ENCODE measurements at places on chromosomes 7 and 10.

GRCh38 chr10:116490028-116490662 lies 55.6 kb upstream of the PNLIP start:
- no peak for DNase-seq

GRCh38 chr10:80498833-80499741 lies 38.6 kb upstream of the SH2D4B start:
- DNase-seq, result peak; percentile 80

DNA sequence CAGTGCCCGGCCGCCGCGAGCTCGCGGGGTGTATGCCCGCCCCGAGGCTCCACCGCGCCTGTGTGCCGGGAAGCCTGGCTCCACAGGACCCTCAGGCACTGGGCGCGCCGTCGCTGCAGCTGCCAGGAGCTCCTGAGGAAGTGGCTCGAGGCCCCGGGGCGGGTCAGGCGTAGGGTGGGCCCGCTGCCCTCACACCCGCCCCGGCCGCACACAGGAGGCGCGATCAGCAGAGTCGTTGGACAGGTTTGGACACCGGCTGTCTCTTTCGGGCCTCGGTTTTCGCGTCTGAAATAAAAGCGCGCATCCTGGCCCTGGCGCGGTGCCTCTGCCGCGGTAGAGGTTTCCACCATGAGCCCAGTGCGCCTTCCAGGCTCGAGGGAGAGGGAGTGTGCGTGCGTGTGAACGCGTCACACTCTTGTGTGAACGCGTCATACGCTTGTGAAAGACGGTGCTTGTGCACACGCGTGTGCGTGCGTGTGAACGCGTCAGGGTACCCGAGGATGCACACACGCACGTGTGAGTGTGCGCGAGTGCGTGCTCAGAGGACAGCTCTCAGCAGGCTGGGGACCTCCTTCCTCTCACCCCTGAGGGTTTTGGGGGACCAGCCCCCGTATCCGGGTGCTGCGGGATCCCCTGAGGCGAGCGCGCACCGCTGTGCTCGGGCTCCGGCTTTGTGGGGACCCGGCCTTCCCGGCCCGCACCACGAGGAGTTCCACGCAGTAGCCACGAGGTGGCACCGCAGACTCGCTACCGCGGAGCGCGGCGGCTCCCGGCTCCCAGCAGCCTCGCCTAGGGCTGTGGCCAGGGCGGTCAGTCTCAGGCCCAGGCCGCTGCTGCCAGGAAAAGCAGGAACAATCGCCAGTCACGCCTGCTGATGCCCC lies 83.8 kb downstream of the BMS1 start:
- DNase-seq, result peak; percentile 59

GRCh38 chr7:21617916-21618390 lies 75.1 kb downstream of the DNAH11 start:
- DNase-seq, result no peak

GRCh38 chr10:11424456-11425295 lies 186.8 kb downstream of the USP6NL start:
- DNase-seq, result no peak

DNA sequence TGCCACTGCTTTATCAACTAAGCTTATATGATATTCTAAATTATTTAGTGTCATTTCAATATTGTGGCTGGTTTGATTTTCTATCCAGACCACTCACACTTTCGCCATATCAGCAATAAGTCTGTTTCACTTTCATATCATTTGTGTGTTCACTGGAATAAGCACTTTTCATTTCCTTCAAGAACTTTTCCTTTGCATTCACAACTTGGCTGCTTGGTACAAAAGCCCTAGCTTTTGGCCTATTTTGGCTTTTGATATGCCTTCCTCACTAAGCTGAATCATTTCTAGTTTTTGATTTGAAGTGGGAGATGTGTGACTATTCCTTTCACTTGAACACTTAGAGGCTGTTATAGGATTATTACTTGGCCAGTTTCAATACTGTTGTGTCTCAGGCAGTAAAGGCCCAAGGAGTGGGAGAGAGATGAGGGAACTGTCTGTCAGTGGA lies 120.9 kb upstream of the NAMPT start:
- no peak for DNase-seq

- no peak for DNase-seq
Measured at GRCh38 chr10:8034466-8035005, 20.0 kb upstream of the GATA3 start.

GRCh38 chr7:140881507-140882228 lies 43.1 kb downstream of the BRAF start:
- DNase-seq, result no peak

DNA sequence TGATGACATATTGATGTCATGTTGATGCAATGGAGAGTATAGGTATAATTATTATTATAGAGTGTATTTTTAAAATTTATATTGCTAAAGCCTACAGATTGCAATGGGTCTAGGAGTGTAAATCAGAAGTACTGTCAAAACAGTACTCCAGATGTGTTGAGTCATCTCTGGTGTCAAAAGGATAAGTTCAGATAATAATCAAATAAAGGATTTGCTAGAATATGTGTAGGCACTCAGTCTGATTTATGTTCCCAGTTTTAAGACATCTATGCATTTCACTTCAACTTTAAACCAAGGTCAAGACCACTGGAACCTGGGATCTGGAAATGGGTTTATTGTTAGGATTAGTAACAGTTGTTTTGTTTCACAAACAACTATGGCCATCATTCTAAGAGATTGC lies 342.3 kb upstream of the BMPER start:
- DNase-seq, result no peak

DNA sequence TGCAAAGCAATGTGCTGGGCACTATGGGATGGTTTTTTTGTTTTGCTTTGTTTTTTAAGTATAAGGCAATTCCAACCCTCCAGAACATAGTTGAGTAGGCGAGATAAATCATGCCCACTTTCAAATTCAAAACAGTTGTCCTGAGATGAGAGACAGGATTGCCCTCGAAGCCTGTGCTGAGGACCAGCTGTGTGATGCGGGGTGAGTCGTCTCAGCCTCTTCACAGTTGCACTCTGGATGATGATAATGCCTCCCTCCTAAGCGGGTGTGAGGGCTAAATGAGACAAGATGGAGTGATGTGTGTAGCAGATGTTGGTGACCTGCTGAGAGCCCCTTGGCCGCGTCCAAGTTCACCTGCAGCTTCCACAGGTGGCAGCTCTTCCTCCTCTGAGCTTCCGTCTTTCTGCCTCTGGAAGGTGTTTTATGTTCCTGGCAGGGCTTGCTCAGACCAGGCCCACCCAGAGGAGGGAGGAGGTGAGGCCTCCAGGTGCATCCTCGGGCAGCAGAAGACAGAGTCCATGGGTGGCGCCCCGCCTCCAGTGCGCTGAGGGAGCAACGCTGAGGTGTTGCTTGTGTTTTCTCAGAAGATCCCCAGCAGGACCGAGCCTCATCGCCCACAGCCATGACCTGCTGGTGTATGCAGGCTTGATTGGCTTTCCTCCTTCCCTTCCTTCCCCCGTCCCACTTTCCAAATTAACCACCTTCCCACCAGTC lies 30.6 kb downstream of the ECHDC3 start:
- no peak for DNase-seq

DNA sequence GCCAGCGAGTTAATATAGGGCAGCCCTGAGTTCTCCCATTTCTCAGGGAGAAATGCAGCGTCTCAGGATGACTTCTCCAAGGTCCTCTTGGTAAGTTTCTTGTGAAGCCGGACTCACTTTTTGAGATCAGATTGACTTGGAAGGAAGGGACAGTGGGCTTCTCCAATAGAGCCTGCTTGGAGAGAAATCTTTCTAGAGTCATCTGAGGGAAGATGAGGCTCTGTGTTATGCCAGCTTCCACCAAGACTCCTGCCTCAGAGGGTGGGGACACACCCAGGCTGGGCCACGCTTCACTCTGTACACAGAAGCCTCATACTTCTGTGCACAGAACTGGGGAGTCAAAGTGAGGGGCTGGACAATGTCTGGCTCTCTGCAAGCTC lies 5.6 kb downstream of the C10orf105 start:
- no peak for DNase-seq

DNA sequence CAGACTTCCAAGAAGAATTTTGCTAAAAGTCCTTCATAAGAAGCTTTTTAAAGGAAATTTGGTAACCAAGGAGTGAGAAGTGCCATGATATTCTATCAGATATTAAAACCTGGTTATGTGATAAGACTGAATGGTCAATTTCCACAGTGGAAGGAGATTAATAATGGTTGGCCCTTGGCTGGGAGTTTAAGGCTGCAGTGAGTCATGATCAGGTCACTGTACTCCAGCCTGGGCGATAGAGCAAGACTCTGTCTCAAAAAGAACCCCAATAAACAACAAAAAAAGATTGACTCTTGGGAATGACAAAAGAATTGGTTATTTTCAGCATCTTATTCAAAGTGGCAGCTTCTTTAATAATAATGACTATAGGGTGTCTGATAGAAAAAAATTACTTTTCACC lies 37.2 kb downstream of the EXOC4 start:
- no peak for DNase-seq

GRCh38 chr10:102384606-102385429 lies 10.7 kb upstream of the NFKB2 start:
- DNase-seq, result no peak

DNA sequence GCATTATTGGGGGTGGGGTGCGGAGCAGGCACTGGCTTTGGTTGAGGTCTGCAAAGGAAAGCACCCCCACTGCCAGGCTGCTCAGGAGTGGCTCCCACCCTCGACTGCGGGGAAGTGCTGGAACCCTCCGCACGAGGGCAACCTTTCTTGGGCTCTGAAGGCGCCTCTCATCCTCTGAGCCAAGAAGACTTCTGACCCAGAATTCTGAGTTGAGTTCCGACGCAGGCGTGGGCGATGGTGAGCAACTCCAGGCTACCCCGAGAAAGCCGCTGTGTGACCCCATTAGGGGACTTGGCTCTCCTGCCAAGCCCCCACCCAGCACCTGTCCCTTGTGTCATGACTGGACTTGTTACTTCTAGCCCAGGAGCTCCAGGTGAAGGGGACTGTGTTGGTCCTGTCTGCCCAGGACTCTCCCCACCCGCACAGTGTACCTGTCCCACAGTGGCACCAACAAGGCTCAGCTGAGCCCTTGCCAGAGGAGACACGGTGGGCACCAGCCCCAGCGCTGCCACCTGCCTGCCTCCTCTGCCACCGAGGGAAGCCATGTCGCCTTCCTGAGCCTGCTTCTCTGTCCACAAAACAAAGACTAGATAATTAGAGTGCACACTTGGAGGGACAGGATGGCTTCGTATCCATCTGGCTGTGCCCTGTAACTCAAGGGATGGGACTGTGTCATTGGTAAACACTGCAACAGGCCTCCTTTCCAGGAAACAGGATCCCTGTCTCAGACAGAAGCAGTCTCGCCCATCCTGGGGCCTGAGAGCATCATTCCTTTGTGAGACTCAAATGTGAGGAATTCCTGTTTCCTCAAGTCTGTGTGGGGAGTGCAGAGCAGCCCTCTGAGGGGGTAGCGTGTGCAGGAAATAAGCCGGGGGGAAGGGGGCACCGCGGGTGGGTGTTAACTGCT lies 128.8 kb downstream of the LHPP start:
- no peak for DNase-seq

- DNase-seq, result no peak
Measured at GRCh38 chr7:65453341-65454030, 79.8 kb downstream of the ZNF92 start.

DNA sequence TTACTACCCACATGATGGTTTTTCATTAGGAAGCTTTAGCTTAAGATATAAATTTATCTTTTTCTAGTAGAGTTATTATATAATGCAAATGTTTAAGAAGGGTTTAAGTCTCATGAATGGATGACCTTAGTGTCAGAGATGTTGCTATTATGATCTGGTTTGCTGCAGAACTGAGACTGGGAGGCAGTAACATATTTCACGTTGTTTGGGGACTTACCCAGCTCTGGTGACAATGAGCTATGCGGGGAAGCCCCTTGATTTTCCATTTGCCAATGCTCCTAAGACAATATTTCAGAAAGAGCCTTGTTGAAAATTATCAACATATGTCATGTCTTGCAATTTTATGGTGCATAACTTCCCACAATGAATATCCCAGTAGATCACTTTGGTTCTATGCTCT lies 754.6 kb downstream of the REEP3 start:
- DNase-seq, result no peak

GRCh38 chr10:34687434-34688210 lies 127.5 kb downstream of the PARD3 start:
- no peak for DNase-seq

DNA sequence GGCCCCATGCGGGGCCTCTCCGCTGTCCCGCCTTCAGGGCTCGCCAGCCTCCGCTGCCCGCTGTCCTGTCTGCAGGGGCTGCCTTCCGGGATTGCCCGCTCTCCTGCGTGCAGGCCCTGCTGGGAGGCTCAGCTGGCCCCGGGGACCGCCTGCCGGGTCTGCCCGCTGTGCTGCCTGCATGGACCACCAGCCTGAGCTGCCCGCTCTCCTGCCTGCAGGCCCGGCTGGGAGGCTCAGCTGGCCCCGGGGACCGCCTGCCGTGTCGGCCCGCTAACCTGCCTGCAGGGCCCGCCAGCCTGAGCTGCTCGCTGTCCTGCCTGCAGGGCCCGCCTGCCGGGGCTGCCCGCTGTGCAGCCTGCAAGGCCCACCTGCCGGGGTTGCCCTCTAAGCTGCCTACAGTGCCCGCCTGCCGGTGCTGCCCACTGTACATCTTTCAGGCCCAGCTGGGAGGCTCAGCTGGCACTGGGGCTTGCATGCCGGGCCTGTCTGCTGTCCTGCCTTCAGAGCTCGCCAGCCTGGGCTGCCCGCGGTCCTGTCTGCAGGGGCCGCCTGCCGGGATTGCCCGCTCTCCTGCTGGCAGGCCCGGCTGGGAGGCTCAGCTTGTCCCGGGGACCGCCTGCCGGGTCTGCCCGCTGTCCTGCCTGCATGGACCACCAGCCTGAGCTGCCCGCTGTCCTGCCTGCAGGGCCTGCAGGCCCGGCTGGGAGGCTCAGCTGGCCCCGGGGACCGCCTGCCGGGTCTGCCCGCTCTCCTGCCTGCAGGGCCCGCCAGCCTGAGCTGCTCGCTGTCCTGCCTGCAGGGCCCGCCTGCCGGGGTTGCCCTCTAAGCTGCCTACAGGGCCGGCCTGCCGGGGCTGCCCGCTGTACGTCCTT lies 165.1 kb downstream of the GLRX3 start:
- peak; percentile 62 for DNase-seq

DNA sequence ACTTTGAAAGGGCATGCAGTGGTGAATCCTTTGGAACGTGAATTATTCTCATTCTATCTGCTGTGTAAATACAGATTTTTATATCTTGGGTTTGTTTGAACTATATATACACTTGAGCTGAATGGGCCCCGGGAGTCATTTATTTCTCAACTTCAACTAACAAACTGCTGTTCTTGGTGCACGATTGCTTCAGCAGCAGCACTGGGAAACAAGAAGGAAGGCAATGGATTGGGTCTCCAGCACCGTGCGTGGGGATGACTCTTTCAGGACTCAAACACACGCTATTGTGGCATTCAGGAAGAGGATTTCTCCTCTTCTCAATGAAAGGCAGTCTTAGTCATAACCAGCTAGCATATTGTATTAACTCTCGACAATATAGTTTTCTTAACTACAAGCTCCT lies 226.0 kb upstream of the NFE2L3 start:
- no peak for DNase-seq

- no peak for DNase-seq
Measured at GRCh38 chr7:4856336-4857057, 5.3 kb downstream of the PAPOLB start.

All from stimulated activated naive CD8-positive, alpha-beta T cell treated with anti-CD3 and anti-CD28 coated beads, Interleukin-15, Interleukin-2, amounts not matched to agents 100 U/mL and 50 U/mL, for 24 hours (primary cell).